Stimulated activated CD8-positive, alpha-beta memory T cell treated with anti-CD3 and anti-CD28 coated beads, Interleukin-4, amount 100 ng/mL, for 1 hour (primary cell): ENCODE measurements at places on chromosomes 5 and 9.

DNA sequence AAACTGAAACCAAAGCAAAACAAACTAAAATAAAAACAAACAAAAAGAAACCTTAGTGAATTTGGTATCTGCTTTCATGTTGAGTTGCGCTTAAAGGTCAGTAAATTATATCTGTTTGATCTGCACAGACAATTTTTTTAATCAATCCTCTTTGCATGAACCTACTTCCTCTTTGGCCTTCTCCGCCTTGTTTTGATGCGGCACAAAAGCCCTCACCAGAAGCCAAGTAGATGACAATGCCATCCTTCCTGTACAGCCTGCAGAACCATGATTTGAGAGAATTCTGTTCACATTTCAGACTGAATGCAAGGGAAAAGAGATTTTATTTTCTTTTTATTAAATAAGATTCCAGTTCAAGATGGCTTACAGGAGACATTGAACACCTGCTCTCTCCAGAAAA, 473.6 kb upstream of the FTMT start:
- no peak for DNase-seq

DNA sequence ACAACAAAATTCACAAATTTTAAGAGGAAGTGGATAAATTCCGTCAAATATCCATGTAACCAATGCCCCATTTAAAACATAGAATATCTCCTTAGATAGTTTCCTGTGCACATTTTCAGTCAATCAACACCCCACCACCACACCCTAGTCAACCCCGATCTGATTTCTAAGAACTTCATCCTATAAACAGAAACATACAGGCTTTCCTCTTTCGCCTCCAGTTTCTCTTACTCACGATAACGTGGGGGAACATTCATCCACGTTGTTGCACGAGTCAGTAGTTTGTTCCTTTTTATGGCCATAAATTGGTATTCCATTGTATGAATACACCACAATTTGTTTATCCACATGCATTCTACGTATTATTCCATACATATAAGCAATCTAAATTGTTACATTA, 35.6 kb upstream of the TRIO start:
- DNase-seq = no peak

DNA sequence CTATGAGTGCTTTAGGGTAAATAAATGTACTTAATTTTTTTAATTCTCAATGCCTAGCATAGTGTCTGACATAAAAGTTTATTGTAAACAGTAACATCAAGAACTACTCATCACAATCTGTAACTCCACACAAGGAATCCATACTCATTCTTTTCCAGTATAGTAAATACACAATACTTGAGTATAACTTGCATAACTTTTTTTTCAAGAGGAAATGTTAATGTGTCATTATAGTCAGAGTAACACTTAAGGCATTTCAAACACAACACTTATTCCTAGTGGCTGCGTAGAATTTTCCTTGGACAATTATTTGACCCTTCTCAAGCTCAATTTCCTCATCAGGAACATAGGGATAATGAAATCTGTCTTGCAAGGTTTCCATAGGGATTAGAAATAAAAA, 584.3 kb downstream of the CAAP1 start:
- DNase-seq = no peak

DNA sequence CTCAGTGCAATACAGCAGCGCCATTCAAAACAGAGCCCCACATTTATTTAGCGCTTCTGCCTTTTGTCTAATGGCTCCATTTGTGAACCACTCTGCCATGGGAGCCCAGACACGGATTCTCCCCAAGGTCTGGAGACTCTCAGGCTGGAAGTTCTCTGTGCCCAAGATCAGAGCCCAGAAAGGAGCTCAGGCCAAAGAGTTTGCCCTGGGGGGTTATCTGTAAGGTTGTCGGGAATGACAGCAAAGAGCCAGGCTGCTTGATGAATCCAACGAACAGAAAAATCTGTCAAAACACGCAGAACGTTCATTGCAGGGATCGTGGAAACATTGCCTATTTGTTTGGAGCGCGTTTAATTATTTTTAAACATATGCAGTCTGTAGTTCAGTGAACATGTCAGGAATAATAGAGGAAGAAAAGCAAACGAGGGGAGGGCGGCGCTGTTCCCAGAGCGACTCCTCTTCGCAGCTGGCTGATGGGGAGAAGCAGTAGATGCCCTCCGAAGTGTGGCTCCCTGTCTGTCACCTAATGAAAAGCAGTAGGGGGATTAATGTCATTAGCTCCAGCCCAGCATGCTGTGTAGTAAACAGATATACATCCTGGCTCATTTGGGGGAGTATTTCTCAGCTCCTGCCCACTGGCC, 464.9 kb upstream of the MPDZ start:
- no peak for DNase-seq

GRCh38 chr5:125198270-125198974, 452.0 kb upstream of the ZNF608 start:
- no peak for DNase-seq

GRCh38 chr5:107517185-107518033, 153.3 kb downstream of the EFNA5 start:
- DNase-seq = no peak

- peak; percentile 25 for DNase-seq
Observed at GRCh38 chr9:95874989-95875304, 544 bp upstream of the ERCC6L2 start.

GRCh38 chr5:141560151-141560550, 58.6 kb downstream of the DIAPH1 start:
- no peak for DNase-seq

- DNase-seq = no peak
Observed at GRCh38 chr5:6910950-6911349, 197.7 kb downstream of the TENT4A start.

GRCh38 chr5:164518067-164518740, 1012.8 kb downstream of the MAT2B start:
- DNase-seq = no peak

DNA sequence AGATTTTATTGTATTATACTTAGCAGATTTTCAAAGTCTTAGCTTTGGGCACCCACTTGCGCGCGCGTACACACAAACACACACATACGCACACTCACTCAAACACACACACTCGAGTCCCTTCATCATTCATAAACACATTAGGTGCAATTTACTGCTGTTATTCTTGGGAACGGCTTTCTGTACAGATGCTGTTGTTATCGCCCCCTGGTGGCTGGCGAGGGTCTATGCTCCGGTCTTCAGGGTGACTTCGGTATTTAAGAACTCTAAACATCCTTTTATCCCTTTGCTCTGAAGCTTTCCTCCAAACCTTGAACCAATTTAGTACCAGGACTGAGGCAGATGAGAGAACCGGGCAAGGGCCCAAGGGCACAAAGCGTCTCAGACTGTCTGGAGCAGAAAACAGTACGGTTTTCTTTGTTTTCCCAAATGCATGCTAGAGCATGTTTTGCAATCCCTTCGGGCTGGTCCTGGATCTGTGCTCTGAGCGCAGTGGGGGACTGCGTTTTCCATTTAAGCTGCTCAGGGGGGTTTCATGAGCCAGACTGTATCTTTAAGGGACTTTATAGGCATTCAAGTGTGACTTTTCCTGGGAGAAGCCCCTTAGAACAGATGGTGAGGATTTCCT, 1.7 kb upstream of the SLIT3 start:
- no peak for DNase-seq

DNA sequence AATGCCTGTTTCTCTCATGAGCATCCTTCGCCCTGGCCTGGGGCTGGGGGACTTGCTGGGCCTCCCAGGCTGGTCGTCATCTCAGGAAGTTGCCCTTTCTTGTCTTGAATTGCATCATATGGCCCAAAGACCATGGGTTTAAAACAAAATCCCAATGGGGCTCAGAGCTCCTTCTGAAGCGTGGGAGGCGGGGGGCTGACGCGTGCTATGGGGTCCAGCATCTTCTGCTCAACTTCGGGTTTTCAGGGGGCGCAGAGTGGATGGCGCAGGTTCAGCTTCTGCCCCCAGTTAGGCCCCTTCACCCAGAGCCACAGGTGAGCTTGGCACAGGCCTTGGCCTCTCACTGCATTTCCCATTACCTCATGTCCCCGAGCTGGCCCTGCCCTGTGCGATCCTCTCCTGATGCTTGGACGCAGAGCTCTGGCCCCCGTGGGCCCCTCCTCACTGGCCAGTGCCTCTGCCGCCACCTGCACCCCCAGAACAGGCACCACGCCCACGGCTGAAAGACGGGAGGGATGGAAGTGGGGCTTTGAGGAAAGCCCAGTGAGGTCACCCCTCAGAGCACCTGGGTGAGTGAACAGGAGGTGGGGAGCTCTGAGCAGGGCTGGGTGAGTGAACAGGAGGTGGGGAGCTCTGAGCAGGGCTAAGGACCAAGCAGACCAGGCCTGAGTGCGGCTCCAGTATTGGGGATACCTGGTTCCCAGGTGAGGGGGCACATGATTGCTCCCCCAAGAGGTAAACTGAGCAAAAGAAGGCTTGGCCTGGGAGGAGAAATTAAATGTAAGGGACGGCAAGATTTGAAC, 56.0 kb downstream of the TRIP13 start:
- DNase-seq = no peak

DNA sequence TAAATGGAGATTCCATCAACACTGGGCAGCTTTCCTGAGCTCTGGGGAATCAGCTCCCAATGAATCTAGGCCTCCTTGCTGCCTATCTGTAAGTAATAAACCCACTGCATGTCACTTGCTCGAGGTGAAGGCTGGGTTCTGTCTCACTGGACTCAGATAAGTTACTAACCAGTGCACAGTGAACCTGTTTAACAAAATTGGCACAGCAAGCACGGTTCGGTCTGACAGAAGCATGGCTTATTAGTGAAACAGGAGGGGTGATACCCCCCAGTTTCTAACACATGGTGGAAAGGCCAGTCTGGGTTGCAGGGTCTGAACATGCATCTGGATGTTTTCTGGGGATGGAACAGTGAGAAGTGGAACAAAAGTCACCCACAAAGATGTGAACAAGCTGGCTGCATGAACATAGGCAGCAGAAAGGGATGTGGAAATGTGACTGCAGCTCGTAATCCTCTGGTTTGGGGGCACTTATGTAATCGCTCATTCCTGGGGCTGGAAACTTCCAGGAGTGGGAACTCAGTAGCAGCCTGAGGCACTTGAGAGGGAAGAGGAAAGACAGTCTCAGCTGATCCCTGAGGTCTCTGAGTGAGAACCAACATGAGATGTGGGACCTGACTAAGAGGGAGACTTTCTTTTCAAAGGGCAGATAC, 37.7 kb downstream of the UGT3A2 start:
- no peak for DNase-seq

DNA sequence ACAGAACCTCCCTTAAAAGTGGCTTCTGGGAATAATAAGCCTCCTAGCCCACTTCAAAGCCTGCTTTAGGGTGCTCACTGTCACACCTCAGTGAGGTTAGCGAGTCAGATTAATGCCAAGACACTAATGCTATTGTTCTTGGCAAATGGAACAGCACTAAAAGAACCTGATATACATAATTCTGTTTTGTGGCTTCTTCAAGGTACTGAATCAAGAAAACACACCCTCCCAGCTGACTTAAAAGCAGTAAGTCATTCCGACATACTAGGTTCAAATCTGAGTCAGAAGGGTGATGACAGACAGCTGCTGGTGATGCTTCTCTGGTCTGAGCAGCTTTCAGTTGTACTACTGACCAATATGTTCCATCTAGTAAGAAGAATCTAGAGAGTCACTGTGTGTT, 121.6 kb downstream of the OXCT1 start:
- no peak for DNase-seq

DNA sequence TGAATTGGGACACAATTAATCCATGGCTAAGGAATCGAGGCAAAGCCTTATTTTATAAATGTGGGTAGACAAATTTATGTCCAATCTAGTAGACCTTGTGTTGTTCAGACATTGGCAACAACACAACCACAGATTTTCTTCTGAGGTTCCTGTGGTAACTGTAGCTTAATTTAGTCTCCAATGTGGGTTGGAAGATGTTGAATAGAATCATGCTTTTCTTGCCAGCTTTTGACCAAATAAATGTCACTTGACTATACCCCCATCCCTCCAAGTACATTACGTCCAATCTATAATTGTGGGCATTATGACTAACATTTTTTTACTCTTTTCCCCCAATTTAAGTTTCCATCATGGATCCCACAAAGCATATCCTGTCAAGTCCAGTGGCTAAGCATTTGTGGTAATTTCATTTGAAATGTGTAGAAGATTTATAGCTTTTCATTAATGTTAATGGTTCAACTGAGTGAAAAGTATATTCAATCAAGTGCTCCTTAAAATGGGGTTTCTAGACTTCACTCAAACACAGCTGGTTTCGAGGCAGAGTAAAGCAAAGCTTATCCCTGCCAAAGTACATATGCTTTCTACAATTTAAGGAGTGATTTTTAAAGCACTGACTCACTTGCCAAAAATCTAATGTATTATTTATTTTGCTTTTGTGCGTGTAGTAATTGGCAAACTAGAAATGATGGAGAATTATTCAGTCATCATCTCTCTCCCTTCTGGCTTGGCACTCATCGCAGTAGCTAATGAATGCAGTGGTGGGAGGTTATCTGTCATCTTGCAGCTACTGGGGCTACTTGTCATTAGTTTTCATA, 141.8 kb downstream of the FAM174A start:
- DNase-seq = no peak

- DNase-seq = no peak
Observed at GRCh38 chr9:16304301-16304700, 566.2 kb downstream of the BNC2 start.

DNA sequence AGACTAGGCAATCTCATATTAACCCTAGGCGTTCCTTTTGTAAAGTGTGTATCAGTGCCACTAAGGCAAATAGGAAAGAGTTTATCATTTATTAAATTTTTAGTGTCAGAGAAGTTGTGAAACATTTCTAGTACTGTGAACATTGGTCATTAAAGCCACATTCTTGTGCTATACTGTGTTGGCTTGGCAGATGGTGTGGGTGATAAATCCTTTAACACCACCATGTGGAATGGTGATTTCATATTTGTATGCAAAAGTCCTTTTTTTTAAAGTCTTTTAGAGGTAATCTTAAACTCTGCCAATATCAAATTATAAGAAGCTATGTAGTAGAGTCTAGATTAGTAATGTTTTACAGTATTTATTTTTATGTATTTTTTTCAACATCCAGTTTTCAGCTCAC, 18.1 kb downstream of the SLC12A2 start:
- DNase-seq = no peak

DNA sequence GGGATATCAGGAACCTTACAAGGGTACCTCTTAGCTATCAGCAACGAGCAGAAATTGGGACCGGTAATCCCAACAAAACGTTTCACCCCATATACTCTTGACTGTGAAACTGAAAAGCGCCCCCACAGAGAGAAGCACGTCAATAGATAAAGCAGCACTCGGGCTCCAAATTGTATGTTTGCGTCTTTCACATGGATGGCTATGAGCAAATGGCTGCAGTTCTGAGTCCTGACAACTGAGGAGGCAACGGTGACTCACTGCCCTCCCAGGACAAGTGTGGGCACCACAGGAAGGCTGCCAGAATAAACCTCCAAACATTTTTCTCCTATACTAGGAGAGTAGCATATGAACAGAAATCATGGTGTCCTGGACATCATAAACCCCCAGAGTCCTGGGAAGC, 36.6 kb downstream of the SEMA4D start:
- no peak for DNase-seq
